ENCODE measurements at places on chromosomes 3 and 15. TPM values are rescaled to one million over a fixed set of nuclear protein-coding genes. Genes with fewer than 3 reads are reported as not detected.

DNA sequence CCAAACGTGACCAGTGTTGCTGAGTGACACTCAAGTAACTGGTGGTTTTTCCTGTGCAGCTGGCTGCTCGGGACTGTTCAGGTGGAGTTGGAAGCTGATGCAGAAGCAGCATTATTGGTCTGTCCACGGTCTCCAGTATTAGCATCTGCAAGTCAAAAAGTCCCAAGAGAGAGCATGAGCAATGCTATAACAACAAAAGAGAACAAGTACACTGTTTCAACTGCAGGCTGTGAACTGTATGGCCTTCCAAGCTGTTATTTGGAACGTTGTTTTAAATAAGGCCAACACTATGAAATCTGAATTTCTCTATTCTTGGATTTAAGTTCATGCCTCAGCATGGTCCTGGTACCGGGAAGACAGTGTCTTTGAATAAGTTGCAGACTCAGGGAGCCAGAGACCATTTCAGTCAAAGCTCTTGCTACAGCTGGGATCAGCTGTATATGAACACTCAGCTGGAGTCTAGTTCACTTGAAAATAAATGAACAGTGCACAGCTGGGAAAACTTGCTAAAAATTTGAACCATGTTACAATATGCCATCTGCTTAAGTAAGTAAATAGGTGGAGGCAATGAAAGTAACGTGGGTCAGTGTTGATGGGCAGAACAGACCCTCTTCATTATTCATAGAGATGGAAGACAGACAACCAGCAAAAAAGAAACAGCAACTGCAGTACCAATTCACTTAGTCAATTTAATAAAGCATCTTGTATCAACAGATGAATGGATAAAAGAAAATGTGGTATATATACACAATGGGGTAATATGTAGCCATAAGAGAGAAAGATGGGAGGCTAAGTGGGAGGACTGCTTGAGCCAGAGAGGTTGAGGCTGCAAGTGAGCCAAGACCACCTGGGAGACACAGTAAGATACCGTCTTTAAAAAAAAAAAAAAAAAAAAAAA lies 45.1 kb downstream of the NR1I2 start:
- DNase-seq, result peak; percentile 59

- DNase-seq, result no peak
These were observed 2.4 kb upstream of the ADAMTSL3 start for GRCh38 chr15:83651541-83651940.

DNA sequence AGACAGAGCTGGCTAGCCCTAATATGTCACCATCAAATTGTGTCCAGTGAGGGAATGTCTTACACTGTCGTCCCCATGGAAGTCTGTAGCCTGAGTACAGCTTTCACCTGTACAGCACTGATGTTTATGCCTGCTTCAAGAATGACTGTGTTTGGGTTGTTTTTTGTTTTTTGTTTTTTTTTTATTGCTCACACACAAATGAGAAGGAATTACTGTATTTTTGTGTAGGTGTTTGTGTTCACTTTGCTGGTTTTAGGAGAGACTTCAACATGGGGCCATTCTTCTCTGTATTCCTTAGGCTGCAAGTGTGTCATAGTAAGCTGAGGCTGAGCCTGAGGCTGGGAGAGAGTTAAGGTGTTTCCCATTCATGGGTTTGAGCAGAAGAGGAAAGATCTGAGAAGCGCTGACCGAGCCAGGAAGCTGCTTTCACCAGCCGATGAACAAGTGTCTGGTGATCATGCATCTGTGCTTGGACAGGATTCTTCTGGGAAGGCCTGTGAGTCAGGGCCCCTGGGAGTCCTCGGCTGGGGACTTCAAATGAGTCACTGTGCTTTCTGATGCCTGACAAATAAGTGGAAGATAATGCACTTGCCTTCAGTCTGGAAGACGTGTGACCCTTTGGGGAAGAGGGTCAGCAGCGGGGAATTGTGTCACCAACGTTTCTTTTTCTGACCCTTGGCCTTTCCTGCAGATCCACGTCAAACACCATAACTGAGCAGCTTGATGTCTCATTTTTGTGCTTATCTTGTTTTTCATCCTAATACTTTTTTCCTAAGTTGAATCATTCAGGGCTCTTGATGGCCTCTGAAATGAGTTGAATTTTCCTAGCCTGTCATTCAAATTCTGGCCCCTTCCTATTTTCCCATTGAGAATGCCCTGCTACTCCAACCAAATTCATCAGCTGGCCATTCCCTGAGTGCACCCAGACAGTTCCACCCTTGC lies 36.7 kb upstream of the ZBTB38 start:
- peak; percentile 25 for DNase-seq

DNA sequence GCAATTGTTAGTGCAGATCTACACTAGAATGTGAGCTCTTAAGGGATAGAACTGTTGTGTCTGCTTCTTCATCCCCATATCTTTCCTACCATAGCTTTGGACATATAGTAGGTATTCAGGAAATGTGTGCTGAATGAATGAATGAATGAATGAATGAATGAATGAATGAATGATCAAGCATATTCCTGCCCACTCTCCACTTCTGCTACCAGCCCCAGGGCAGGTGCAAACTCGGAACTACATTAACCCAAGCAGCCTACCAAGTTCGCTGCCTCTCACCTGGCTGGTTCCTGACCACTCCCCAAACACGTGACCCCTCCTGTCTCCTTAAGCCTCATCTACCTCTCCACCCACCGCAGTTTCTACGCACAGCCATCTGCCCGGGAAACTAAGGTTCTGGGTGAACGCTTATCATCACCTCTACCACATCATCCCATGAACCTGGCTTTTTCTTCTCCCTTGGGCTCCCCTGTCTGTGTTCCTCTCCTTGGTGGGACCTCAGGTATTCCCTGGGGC lies 26.8 kb downstream of the PAQR5 start:
- no peak for DNase-seq

- DNase-seq, result peak; percentile 79
These were observed 55.3 kb downstream of the SLC28A2 start for GRCh38 chr15:45307230-45307924.

- DNase-seq, result peak; percentile 88
These were observed 101.6 kb upstream of the LPP start for GRCh38 chr3:188052169-188053035.

- DNase-seq, result no peak
These were observed 113.0 kb upstream of the MME start for GRCh38 chr3:154967090-154967489.

GRCh38 chr3:15983693-15984092 lies 185.9 kb upstream of the ANKRD28 start:
- no peak for DNase-seq

ANKRD34C gene
- not detected for polyA plus RNA-seq

SMCO1 gene
- polyA plus RNA-seq, result 1.8 TPM

P4HTM gene
- polyA plus RNA-seq, result 11.0 TPM

All from muscle of leg (tissue), 16 donors.